ENCODE measurements at places on chromosomes 16 and 17.

- no peak for DNase-seq
Measured at GRCh38 chr16:75862098-75862386, 135.8 kb upstream of the CPHXL start.

DNA sequence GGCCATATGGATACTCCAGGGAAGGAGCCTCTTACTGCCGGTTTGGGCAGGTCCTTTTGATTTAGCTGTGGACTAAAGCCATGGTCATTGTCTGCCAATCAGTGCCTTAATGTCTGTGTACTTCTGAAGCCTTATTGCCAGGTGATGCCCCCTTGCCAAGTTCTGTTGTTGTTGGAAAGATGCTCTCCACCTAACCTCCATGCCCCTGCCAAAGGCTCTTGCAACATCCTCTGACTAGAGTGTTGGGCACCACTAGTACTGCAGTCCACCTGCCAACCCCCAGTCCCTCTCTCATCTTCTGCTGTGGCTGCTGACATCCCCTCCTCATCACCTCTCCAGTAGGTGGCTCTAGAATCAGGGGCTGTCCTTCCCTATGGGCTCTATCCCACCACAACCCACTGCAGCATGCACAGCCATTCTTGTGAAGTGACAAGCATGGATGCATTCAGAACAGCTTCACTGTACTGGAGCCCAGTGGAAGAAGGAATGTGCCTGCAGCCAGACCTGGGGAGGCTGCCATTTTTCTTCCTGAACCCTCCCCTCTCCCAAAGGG, 375.3 kb upstream of the CDH5 start:
- no peak for DNase-seq

GRCh38 chr17:17203173-17203730, 2.9 kb downstream of the PLD6 start:
- DNase-seq: no peak

DNA sequence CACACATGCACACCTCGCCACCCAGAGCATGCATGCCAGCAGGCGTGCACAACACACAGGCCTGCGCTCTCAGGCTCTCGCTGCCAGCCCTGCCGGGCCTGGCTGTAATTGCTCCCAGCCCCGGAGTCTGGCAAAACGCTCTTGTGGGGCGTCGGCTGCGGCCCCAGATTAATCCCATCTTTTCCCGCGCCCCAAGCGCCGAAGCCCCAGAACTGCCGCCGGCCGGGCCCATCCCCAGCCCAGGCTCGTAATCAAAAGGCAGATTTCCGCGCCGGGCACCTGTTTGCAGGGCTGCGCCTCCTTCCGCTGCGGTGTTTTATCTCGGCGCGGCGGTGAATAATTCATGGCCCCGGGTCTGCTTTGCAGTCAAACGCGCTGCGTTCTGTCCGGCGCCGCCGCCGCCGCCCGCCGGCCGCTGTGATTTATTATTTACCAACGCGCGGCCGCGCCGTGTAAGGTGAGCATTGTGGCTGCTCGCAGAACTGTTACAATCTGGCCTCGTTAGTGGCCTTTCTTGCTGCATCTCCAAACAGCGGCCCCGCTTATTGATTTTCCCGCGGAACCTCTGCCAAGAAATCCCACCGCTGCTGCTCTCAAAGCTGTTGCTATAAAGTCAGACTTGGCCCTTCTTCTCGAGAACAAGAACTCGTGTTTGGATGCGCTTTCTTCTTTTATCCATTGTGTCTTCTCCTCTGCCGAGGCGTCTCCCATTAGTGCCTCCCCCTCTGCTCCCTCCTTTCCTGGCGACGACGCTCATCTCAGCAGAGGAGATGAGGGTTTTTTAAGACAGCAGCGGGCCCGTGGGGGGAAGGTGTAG, 126.1 kb downstream of the IRX5 start:
- DNase-seq: no peak

GRCh38 chr16:30893417-30893743, 497 bp downstream of the BCL7C start:
- no peak for DNase-seq

DNA sequence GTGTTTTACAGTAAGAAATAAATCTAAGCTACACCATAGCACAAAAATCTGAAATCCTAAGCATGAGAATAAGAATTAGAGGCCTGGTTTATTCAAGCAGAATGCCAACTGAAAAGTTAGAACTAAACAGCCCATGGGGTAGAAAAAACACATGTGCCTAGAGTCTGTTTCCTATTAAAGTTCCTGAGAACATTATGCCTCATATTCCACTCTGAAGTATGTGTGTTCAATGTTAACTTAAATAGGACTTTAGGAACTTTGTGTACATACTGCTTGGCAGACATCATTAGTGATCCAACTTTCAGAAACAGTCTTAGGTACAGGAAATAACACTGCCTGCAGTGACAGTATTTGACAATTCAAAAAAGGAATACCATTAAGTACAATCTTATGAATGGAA, 18.2 kb downstream of the HEATR6 start:
- DNase-seq: no peak

GRCh38 chr17:55407641-55408566, 13.7 kb downstream of the MMD start:
- DNase-seq: no peak

DNA sequence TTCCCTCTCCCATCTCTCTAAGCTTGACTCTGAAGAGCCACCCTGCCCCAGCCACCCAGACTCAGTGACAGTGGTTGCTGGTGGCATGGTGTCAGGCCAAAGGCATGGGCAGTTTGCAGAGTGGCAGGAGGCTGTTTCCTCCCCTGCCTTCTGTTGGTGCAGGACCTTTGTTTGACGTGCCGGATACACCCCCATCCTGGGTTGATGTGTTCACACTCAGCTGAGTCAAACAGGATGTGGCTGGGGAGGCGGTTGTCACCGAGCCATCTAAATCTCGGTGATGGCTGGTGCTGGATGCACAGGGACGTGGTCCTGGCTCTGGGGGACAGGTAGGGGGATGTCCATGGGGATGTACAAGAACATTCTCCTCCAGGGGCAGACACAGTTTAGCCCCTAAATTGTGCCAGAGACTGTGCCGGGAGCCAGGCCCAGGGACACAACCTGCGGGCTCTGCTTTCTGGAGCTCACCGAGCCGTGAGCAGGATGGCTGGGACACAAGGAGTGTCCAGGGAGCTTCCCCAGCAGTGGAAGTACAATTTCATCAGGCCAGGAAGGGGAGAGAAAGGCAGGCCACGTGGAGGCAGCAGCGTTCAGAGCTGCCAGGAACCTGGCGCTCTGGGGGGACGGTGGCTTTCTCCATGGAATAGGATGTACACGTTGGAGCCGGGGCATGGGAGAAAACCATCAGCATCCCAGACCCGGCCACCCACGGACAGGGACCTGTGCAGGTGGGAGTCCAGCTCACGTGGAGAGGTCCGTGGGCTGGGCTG, 264.2 kb downstream of the SEC14L1 start:
- DNase-seq: no peak

DNA sequence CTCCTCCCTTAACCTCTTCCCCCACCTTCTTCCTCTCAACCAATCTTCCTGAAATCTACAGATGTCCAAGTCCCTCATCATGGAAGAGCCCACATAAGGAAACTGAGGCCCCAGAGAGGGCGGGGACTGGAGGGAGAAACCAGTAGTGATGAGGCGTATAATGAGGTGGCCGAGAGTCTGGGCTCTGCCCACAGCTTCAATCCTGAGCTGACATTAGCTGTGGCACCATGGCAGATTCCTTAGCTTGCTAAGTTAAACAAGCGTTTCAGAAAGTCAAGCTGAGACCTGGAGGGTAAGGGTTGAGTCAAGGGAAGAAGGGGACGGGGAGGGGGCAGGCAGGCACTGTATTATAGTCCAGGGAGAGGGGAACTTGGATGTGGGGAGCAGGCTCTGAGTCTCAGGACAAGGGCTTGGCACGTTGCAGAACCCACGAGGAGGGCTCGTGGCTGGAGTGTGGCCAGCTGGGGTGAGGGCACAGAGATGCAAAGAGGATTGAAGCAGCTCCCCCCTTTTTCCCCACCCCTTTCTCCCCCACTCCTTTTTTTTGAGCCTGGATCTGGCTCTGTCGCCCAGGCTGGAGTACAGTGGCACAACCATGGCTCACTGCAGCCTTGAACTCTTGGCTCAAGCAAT, 13.3 kb downstream of the ARHGAP23 start:
- DNase-seq: no peak

DNA sequence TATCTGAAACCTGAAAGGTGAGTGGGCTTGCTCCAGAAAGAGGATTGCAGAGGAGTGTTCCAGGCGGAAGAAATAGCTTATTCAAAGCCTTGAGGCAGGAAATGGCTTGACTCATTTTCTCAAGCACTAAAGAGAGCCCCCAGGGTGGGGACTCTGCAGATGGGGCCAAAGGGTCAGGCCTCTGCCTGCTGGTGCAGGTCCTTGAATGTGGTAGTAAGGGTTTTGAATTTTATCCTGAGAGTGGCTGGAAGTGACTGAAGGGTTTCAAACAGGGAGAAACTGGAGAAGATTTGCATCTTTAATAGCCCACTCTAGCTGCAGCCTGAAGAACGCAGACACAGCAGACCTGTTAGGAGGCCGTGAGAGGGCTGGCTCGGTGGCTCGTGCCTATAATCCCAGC, 144.4 kb downstream of the CCT6B start:
- DNase-seq: no peak

GRCh38 chr17:82333279-82334171, at the start of gene SECTM1:
Gene SECTM1, minus strand, starts transcription at chr17:82333766. Its CDS starts 6,526 bp downstream, at chr17:82327240.
- DNase-seq: no peak

- no peak for DNase-seq
Measured at GRCh38 chr16:68760671-68761275, 23.7 kb downstream of the CDH1 start.
